ENCODE measurements at places on chromosomes 5 and 9.

DNA sequence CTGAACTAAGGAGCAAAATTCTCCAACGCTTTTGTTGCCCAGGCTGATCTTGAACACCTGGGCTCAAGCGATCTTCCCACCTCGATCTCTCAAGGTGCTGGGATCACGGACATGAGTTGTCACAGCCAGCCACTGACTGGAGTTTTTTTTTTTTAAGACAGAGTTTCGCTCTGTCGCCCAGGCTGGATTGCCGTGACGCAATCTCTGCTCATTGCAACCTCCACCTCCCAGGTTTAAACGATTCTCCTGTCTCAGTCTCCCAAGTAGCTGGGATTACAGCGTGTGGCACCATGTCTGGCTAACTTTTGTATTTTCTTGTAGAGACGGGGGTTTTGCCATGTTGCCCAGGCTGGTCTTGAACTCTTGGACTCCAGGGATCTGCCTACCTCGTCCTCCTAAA lies 58.2 kb downstream of the EHMT1 start:
- DNase-seq, result no peak

DNA sequence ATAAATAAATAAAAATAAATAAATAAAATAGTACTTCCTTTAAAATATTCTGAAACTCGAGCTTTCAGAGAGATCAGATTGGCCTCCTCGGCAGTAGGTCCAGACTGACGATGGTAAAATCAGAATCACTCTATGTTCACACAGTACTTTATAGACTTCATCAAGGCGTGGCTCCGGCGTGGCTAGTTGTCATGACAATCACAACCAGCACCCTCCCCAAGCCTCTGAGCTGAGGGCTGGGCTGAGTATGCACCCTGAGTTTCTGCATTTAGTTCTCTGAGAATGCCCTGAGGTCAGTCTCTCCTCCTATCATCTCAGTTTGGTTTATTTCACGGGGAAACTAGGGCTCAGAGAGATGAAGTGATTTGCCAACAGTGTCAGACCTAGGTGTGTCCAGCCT lies 43.3 kb upstream of the BARHL1 start:
- no peak for DNase-seq

GRCh38 chr9:23841304-23841703 lies 15.3 kb upstream of the ELAVL2 start:
- no peak for DNase-seq

GRCh38 chr5:170113522-170113900 lies 7.8 kb downstream of the FOXI1 start:
- no peak for DNase-seq

DNA sequence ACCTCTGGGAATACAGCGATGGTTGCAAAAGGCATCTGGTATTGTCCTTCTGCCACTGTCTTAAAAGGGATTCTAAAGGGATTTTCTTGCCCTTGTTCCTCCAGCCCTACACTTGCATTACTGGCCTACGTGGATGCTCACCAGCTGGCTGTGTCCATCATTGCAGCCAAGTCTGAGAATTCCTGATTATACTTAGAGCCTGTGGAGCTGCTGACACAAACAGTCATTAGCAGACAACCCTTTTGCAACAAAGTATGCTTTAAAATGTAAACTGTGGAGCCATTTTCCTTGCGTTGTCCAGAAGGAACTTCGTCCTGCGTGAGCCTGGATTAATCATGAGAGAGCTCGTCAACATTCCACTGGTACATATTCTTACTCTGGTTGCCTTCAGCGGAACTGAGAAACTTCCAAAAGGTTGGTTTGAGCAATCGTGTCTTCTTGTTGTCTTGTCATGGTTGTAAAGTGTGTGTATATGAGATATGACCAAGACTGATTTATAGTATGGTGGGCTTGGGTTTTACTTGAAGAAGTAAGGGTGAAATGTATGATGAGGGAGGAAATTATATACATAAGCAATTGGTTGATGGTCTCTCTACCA lies at the start of gene MUSK:
MUSK (plus strand) TSS at position 222 of the 598 bp plus-strand sequence; CDS start at position 336, 114 bp downstream.
- DNase-seq, result no peak

DNA sequence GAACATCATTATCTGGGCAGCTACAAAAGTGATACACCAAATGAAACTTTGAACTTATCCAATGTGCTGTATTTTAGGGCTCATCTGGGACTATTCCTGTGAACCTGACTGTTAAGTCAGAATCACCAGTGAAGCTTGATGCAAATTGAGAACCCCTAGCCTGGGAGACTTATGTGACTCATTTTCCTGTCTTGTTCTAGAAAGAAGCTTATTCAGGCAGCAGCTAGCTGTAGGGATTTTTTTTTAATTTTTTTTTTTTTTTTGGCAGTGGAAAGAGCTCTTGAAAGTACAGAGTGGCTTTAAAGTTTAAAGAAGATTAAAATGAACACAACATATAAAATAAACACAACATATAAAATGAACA lies 81.1 kb upstream of the TNFAIP8 start:
- no peak for DNase-seq

- no peak for DNase-seq
These were observed 126.2 kb upstream of the DPYSL3 start for GRCh38 chr5:147635882-147636728.

DNA sequence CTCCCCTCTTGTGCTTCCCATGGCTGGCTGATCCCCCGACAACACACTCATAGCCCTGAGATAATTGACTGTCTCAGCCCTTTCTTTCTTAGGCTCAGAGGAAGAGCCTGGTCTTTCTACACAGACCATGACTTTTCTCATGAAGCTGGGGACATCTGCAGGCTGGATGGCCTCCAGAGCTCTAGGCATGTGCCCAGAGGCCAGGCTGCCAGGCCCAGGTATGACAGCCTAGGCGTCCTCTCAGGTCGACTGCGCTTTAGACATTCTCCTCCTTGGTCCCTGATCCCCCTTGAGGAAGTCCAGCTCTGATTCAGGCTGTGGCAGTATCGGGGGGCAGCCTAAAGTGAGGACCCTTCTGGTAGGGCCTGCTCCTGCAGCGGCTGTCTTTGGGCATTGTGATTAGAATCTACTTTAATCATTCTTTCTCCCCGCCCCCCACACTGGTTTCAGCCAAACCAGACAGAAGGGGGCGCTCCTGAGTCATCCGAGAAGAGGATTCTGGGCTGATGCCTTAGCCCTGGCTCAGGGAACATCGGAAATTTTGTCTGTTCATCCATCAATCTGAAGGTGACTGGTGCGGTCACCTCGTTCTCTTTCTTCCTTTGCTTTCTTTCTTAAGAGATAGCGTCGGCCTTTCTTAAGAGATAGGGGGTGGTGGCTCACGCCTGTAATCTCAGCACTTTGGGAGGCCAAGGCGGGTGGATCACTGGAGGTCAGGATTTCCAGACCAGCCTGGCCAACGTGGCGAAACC lies 66.5 kb upstream of the HSPA9 start:
- peak; percentile 85 for DNase-seq

- DNase-seq, result no peak
These were observed 76.3 kb upstream of the PTGER4 start for GRCh38 chr5:40603378-40603777.

DNA sequence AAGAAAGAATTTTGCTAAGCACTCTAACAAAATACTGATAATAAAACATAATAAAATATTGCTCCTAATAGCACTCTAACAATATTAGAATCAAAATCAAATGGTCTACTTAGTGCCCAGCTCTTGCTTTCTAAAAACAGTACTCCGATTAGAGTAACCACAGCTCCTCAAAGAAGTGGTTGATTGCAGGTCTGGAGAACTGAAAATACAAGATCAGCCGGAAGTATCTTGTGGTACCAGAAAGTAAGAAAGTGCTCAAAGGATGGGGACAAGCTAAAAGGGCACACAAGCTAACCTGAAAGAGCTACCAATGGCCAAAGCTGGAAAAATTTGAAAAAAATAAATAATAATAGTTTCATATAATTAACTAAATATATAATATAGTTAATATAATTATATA lies 119.2 kb downstream of the CWC27 start:
- DNase-seq, result no peak

- no peak for DNase-seq
These were observed 327.0 kb upstream of the TNC start for GRCh38 chr9:115444959-115445358.

- no peak for DNase-seq
These were observed 92.4 kb upstream of the CXCL14 start for GRCh38 chr5:135671052-135671705.

DNA sequence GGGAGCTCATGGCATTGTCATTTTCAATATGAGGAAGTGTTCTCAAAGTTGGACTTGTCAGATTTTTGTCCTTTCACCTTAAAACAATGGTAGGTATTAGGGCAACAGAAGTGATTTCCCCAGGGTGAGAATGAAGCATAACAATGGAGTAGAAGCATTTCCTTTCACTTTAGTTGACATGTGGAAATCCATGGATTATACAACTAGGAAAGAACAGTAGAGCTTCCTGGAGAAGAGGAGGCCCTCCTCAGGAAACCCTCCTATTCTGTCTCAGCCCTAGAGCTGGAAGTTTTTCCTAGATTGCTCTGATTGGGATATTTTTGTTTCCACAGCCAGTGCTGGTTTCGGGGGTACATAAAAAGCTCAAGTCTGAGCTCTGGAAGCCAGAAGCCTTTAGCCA lies 13.8 kb upstream of the REEP2 start:
- no peak for DNase-seq

GRCh38 chr9:23768861-23769260 lies 57.2 kb downstream of the ELAVL2 start:
- no peak for DNase-seq

- DNase-seq, result no peak
These were observed 4.5 kb downstream of the LEAP2 start for GRCh38 chr5:132877938-132878337.

DNA sequence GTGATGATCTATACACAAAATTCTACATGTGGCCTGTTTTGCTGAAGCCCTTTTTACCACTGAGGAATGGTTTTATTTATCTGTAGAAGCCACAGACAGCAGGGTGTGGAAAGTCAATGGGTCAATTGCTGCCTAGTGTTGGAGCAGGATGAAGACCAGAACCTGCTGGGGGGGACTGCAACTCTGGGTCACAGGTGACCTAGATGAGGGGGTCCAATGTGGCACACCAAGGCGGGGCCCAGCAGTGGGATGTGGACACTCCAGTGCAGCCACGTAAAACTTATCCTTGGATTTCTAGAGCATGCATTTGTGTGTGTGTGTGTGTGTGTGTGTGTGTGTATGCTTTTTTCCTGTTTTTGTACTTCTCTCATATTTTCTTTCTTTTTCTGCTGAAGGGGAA lies 147.5 kb upstream of the PHYKPL start:
- no peak for DNase-seq

DNA sequence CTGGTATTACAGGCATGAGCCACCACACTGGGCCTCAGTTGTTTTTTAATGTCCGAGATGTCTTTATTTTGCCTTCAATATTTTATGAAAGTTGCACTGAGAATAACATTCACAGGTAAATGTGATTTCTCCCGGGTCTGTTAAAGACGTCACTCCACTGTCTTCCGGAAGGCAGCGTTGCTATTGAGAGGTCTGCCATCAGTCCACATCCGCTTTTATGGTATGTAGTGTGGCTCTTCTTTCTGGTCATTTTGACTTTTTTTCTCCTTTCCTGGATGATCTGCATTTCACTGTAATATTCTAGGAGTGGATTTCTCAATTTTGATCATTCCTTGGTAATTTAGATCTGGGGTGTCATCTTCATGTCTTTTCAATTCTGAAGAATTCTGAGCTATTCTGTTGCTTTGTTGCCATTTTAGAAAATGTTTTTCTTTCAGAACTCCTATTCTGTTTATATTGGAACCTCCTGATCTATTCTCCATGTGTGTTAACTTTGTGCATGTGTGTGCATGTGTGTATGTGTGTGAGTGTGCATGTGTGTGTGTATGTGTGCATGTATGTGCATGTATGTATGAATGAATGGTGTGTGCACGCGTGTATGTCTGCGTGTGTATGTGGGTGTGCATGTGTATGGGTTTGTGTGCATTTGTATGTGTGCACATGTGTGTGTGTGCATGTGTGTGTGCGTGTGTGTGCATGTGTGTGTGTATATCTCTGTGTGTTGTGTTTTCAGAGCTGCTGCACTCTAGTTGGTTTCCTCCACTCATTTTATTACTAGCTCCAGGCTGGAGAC lies 1.9 kb upstream of the LCN1 start:
- DNase-seq, result no peak

DNA sequence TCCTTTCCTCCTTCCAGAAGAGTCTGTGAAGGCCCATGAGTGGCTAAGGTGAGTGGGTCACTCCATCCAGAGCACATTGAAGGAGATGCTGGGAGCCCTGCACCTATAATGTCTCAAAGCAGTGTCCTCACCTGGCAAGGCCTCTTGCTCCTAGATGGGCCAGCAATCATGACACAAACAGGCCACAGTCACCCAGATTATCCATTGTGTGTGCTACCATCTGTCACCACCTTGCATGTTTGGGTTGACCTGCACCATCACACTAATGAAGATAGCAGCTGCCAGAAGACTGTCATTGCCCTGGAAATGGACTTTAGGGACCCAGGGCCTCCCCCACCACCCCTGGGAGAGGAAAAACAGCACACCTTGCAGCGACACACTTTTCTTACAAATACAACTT lies 69.6 kb downstream of the GABBR2 start:
- no peak for DNase-seq

- DNase-seq, result no peak
These were observed 102.6 kb downstream of the CAAP1 start for GRCh38 chr9:26789959-26790358.
